ENCODE measurements at places on chromosomes 12 and 14.

DNA sequence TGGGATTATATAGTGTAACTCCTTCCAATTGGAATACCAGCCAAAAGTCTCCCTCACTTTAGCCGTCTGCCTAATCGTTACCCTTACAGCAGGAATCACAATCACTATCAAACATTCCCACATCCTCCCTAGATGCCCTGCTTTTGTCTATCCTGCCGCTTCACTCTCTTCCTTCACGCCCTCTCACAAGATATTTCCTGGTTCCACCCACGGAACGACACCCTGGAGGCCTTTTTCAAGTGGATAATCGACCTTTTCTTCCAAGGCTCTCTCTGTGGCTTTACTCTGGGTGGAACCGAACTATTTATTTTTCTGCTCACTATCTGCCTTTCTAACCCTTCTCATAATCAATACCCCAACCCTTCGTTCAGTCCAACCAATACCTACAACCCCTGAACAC is 58.9 kb downstream of the MOK start:
- no peak for DNase-seq

DNA sequence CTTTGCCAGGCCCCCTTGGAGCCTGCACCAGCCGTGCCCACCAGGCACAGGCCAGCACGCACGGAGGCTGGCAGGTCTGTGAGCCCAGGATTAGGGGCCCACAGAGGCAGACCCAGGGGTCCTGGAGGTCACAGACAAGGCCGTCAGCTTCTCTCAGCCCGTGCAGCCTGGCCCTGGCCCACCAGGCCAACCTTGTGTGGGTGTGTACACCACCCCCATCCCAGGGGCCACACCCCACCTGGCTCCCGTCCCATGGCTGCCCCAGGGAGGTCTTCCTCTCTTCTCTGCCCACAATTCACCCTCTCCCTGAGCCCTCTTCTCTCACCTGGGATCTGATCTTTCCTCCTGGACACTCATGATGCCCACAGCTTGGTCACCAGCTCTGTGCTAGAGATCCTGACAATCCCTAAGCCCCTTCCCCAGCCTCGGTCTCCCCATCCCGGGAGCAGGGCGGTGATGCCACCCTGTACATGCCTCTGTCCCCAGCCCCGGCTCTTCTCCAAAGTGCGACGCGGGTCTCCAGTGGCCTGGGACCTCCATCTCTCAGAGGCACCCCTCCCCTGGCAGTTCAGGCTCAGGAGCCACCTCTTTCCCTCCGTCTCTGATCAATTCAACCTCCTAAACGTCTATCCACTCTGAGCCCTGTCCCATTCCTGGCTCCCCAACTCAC is 31.1 kb upstream of the GPR132 start:
- no peak for DNase-seq

GRCh38 chr14:72517736-72518135 is 376.2 kb downstream of the DPF3 start:
- DNase-seq, result no peak

DNA sequence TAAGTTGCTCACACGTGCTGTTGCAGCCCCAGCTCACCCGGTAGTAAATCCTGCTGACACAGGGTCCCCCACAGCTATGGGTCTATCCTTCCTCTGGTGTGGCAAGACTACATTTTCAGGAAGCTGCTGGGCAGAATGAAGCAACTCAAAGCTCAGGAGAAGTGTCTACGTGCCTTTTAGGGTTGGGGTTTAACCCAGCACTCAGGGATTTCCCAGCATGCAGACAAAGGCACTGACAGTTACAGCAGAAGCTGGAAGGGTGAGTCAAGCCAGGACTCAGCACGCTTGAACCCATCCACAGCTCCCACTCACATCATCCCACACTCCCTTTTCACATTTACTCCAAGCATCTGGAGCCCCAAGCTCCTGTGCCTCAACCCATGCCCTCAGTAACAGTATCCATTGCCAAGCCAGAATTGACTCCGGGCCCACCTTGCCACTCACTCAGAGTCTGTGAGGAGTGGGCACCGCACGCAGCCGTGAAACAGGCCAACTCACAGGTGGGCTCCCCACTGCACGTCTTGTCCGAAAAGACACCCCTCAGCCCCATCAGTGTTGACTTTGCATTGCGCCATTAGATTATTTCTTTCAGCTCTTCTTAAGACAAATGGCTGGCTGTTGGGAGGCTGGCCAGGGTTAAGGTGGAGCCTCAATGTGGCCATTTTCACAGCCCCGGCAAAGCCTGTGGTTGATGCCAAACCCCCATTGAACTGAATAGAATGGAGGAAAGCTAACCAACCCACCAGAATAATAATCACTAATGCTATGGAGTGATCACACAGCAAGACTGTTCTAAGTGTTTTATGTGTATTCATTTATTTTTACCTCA is 59.6 kb downstream of the ZFP36L1 start:
- no peak for DNase-seq
